Cardiac muscle cell (in vitro differentiated cells and primary cell): ENCODE measurements at places on chromosomes 12 and 14.
A peak's percentile ranks its signal among the peaks of the same experiment; 100 is the strongest.

DNA sequence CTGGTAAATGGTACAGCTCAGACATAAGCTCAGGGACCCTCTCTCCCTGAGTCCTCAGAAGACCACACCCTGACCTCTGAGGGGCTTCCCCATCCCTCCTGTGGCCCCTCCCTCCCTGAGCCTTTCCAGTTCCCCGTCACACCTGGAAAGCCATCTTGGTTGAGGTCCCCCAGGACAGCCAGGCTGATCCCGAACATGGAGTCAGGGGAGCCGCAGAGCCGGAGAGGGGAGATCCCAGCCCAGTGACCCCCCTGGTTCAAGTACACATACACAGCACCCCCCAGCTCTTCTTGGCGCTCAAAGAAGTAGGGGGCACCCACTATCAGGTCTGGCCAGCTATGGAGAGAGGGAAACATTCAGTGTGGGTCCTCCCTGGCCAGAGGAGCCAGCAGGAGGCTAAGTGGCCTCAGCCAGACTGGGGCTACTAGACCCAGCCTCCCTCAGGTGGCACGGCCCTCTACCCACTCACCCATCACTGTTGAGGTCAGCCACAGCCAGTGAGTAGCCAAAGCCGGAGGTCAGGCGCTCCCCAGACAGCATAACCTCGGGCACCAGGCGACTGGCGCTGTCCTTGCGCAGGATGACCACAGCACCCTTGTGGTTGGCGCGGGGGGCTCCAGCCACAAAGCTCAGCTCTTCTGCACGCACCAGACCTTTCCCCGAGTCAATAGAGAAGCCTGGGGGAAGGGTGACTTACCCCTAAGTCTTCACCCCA lies 9.3 kb downstream of the ITGA7 start:
- DNase-seq = no peak

- DNase-seq = no peak
These were observed 284.5 kb upstream of the E2F7 start for GRCh38 chr12:77349689-77350370.

- peak; percentile 75 for DNase-seq
These were observed 400 bp upstream of the PRIMA1 start for GRCh38 chr14:93788543-93789227.

DNA sequence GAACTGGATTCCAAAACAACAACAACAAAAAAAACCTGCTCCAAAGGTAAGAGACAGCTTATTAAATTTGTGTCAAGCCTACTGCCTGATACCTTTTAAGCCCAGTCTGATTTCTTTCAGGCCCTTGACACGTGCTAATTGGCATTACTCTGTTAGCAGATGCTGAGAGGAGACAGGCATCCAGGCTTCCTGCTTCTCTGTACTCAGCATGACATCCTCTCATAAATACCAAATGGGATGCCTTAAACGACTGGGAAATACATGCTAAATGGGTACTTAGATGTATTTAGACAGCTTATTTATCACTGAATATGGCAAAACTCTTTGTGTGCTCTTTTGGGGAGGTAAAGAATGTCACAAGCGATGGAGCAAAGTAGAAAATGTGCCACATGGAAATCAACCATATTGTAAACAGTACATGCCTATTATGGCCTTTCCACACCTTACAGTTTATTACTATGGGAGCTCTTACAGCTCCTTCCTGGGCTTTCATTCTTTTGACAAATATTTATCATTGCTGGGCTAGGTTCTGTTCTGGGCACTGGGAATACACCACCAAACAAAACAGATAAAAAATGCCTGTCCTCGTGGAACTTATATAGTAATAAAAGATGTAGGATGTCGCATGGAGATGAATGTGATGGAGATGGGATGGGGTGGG lies 11.5 kb upstream of the PCED1B start:
- no peak for DNase-seq

- DNase-seq = no peak
These were observed 197.6 kb downstream of the PHETA1 start for GRCh38 chr12:111171345-111171744.
